Activated naive CD8-positive, alpha-beta T cell treated with anti-CD3 and anti-CD28 coated beads, Interleukin-2, amount 50 U/mL, for 24 hours (primary cell): ENCODE measurements at places on chromosomes 5 and 9.
A peak's percentile ranks its signal among the peaks of the same experiment; 100 is the strongest.

- DNase-seq = no peak
These were observed 533.8 kb upstream of the CYLC2 start for GRCh38 chr9:102461156-102461819.

- DNase-seq = no peak
These were observed 12.0 kb downstream of the MACROH2A1 start for GRCh38 chr5:135386886-135387628.

DNA sequence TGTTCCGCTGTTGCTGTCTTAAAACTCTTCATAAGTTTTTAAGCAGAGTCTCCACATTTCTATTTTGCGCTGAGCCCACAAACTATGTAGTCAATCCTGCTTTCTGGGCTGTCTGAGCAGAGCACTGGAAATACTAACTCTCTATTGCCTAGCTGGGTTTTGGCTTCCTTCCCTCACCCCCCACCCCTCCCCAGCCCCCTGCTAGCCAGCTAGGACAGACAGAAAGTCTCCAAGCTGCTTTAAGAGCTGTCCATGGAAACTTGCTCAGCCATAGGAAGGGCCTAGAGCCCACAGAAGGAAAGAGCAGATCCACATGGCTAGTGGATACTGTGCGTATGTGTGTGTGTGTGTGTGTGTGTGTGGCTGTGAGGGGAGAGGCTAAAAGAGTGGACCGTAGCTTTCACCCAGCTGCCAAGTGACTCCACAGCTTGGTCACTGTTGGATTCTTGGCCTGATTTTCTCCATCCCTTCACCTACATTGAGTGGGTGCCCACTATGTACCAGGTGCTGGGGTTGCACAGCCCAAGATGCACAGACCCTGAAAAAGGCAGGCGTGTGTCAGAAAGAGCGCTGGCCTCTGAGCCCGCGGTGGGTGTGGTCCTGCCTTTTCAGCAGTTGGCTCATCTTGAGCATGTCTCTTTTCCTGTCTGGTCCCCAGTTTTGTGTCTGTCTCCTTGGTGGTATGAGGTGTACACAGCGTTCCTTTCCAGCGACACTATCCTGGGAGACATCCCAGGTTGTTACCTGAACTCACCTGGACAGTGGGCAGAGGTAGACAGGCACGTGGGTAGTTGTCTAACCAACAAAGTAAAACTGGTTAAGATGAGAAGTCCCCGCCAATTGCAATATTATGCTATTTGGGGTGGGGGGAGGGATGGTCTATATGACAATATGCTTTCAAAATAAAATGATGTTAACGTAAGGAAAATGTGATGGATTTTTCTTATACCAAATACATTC lies 5.4 kb upstream of the NKX2-5 start:
- DNase-seq = no peak

- peak; percentile 15 for DNase-seq
These were observed 3.6 kb upstream of the CPLX2 start for GRCh38 chr5:175867587-175868347.

- no peak for DNase-seq
These were observed 3.1 kb downstream of the PTGES2 start for GRCh38 chr9:128124451-128124850.

- no peak for DNase-seq
These were observed 79.9 kb upstream of the FBXL17 start for GRCh38 chr5:108461628-108462367.
